Activated CD4-positive, alpha-beta T cell treated with anti-CD3 and anti-CD28 coated beads, Interleukin-2, amount 50 U/mL, for 1 hour (primary cell): ENCODE measurements at places on chromosomes 2 and 18.

- no peak for DNase-seq
Observed at GRCh38 chr2:189561371-189562038, 19.1 kb downstream of the SLC40A1 start.

DNA sequence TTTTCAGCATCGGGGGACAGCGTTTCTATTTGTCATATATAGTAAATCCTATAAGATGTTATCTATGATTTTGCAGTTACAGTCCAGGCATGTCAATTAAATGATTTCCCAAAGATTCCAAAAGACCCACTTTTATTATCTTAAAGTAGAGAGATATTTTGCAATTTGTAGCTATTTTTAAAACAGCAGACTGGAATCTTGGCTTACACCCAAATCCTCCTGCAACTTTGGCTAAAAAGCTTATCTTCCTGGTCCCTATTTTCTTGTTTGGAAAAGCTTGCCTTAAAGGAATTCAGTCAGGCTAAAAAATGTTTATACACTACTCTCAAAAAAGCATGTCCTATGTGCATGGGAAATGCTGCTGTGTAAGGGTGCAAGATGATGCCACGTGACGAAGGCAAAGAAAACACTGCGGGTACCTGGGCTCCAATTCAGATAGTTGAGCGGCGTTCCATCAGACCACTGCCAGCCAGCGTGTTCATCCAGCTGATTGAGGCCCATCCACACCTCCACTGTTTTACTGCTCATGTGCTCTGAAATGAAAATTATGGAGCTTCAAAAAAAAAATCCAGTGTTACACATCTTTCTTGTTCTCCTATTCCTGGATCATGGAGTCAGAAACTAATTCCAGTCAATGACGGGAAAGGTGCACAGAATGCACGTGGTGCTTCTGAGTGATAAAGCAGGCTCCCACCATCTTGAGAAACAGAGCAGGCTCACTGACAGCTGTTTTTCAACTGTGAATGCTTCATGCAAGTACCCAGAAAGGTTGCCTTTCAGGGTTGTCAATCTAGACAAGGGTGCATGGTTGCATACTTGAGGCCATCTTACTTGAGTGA, 33.8 kb downstream of the PLA2R1 start:
- DNase-seq: no peak

DNA sequence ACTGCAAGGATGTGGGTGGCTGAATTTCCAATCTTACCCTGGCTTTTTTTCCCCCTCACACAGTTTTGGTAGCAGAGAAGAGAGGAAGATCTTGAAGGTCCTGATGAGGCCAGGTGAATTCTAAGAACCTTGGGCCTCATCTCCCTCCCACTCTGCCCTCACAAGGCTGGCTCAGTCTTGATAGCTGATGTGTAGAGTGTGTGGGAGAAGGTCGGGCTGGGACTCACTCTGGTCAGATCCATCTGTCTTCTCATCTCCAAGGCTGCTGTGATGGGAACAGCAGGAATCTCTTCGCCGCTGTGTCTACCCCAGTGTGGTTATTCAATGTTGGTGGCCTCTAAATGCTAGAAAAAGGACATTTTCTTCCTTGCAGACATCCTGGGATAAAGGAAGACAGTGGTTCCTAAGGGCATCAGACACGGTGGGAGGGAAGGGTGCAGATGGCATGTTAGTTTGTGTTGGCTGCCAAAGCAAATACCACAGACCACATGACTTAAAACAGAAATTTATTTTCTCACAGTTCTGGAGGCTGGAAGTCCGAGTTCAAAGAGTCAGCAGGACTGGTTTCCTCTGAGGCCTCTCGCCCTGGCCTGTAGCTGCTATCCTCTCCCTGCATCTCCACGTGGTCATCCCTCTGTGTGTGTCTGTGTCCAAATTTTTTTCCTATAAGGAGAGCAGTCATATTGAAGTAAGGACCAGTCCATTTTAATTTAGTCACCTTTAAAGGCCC, 37.6 kb upstream of the MGAT4A start:
- no peak for DNase-seq

- DNase-seq: no peak
Observed at GRCh38 chr2:54212456-54212855, 43.6 kb downstream of the TSPYL6 start.

DNA sequence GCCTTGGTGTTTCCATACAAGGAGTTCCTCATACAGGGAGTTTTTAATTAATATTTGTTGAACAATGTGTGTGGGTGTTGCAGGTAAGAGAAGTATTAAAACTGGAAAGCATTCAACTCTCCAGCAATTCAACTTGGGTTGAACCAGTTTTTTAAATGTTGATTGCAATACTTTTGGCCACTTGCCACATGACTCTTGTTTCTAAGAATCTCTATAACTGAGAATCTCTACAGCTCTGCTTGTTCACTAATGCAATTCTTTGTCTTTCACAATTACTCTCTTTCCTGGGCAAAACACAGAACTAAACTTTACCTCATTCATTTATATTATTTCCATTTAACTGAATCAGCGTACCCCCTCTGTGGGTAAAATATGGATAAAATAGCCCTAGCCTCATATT, 429.4 kb downstream of the ARHGAP15 start:
- no peak for DNase-seq

- no peak for DNase-seq
Observed at GRCh38 chr2:26650713-26651469, 9.7 kb upstream of the CIB4 start.

GRCh38 chr18:54612237-54612636, 21.2 kb downstream of the DYNAP start:
- no peak for DNase-seq

DNA sequence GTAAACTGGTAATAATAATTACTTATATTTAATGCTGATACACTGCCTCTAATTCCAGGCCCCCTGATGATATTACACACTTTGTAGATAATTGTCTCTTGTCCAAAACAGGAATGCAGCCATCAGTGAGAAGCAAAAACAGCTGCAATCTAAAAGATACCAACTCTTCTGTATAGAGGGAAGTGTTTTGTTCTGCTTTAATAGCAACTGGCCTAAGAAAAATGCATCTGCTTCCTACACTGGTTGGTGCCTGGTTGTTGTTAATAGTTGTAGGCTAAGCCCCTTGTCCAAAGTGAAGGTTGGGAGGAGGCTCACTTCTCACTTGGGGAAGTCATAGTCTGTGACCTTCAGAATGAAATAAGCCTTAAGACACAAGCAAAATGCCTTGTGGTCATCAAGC, 332.0 kb downstream of the ZNF521 start:
- no peak for DNase-seq

DNA sequence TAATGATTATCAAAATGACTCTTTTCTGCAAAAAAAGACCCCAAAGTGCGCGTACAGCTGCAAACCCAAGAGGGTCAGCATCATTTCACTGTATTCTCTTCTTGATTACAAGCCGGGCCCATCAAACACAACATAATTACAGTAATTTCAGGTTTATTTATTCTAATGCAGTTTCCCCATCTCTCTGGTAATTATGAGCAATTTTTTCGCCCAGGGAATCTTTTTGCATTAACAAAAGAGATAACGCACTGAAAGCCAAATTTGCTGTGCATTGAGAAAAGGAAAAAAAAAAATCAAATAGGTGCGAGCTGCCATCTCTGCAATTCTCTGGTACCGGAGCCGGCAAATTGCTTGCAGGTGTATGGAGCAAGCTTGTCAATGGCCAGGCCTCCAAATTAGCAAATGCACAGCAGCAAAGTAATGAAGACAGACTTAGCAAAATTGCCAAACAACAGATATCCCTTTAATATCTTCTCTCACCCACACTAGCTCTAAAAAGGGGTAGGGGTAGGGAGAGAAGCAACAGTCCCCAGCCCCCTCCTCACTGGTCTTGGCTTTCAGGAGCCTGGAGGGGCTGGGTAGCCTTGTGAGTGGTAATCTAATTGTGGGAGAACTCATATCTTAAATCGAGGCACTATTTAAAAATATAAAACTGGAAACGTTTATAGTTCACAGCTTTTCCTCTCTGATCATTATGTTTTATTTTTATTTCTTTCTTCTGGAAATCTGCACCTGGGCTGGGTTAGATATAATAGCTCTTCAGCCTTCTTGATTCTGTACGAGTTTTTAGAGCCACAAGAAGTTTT, 6.7 kb downstream of the DLX1 start:
- DNase-seq: no peak

GRCh38 chr2:74373221-74373676, 6.9 kb downstream of the DCTN1 start:
- no peak for DNase-seq

- no peak for DNase-seq
Observed at GRCh38 chr2:215949991-215950404, 63.4 kb downstream of the MREG start.

- no peak for DNase-seq
Observed at GRCh38 chr2:101770726-101771125, 73.2 kb downstream of the MAP4K4 start.

DNA sequence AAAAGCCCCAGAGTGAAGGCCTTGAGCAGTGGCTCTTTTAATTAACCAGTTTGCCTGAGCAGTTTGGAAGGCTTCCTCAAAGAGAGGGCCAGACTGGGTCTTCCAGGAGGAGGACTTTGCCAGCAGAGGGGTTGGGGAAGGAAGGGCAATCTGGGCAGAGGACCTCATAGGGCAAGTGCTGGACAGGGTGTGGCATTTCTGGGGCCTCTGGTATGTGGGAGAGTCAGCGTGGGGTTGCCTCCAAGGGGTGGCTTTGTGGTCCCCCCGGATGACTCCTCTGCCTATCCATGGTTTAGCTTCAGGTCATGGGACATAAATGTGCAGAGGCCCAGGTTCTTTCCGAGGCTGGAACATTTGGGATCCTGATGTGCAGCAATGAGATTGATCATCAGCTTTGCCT, 12.6 kb downstream of the GLI2 start:
- no peak for DNase-seq

GRCh38 chr18:78666666-78667335, 312.8 kb upstream of the SALL3 start:
- DNase-seq: no peak

DNA sequence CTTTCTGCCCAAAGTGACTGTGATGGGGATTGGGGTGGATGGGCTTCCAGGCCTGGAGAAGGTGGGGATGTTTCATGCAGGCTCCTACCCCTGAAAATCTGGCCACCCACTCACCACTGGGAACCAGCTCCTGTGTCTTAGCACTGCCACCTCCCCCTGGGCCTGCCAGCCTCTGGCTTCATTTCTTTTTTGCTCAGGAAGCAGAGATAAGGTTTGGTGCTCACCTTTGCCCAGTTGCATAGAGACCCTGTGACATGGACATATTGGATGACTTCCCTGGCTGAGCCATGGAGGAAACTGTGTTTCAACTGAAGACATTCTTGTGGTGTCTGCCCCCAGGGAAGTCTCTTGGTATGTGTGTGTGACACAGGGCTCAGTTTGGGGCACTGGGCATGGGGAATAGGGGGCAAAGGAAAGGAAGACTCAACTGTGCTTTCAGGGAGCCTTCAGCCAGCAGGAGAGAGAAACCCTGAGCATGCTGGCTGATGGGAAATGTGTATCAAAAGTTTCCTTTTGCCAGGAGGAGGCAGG, 16.7 kb downstream of the CTIF start:
- no peak for DNase-seq

- DNase-seq: no peak
Observed at GRCh38 chr2:142819411-142819810, 58.1 kb upstream of the KYNU start.

- no peak for DNase-seq
Observed at GRCh38 chr2:70674636-70675430, 93.2 kb downstream of the ADD2 start.

DNA sequence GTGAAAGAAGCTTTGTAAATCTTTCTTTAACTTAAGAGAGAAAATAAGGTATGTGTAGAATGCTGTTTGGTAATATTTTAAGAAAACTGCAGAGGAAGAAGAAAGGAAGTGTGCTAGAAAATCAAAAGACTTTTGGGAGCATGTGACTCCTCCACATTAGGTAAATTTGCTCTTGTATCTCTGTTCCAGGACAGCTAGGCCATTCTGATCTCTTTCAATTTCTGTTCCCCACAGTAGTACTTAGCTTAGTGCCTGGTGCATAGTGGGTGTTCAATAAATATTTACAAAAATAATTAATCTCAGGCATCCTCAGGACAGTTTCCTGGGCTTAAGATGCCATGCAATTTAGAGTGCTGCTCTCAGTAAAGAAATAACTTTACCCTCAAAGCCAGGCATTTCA, 105.0 kb downstream of the GPD2 start:
- DNase-seq: no peak

DNA sequence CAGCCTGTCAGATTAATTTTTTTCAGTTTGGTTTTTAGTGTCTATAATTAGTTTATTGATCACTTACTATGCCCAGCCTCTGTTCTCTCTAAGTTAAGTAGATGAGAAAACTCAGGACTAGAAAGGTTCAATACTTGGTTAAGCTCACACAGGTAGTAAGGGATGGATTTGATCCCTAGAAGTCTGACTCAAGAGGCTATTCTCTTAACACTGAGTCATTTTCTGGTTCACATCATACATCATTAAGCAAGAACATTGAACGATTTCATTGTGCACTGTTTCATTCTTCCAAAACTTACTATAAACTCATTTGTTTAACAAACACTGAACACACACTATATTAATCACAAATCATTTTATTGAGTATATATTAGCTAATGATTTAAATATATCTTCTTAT, 54.1 kb upstream of the SLC38A11 start:
- no peak for DNase-seq

DNA sequence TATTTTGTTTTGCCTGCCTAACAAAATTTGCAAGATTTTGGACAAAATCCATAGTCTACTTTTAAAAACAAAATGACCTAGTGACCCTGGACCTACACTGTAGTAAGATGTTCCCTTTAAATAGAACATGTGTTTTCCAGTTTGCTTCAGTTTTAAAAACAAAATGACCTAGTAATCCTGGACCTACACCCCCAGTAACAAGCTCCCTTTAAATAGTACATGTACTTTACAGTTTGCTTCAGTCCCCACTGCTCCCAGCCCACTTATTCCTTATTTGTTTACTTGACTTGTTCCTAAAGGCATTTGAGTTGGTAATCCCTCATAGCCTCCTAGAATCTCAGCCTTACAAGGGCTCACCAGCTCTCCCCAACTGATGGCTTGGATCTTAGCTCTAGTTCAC, 34.5 kb upstream of the HTR2B start:
- no peak for DNase-seq

- DNase-seq: no peak
Observed at GRCh38 chr18:37667836-37668235, 102.2 kb upstream of the CELF4 start.

GRCh38 chr18:9898792-9899549, 13.2 kb downstream of the TXNDC2 start:
- DNase-seq: no peak

GRCh38 chr2:15352363-15352762, 208.8 kb downstream of the NBAS start:
- DNase-seq: no peak

- DNase-seq: no peak
Observed at GRCh38 chr2:107738266-107738665, 88.4 kb upstream of the RGPD4 start.

DNA sequence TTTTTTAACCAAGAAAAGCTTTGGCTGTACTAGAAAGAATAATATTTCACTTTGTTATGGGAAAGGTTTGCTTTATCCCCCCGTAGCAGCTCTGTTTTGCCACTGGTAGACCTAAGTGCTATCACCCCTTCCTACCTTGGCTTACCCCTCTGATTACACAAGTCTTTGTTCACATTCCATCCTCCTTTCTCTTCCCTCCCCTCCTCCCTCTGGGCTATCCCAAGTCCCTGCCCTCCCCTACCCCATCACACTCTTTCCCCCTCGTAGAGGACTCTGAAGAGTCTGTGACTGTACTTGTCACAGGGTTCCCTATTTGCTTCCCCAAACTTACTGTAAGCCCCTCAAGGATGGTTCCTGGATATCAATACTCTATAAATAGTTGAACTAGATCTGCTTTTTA, 152.9 kb upstream of the NOSTRIN start:
- no peak for DNase-seq

- DNase-seq: no peak
Observed at GRCh38 chr2:55162284-55163006, 69.6 kb downstream of the CLHC1 start.
